Left ventricle myocardium superior (tissue), 1 donor: ENCODE measurements at places on chromosomes 12 and 14. TPM values are rescaled to one million over a fixed set of nuclear protein-coding genes. Genes with fewer than 3 reads are reported as not detected.

AMN gene
- not detected for total RNA-seq

RPL41 gene
- total RNA-seq = 1,980 TPM

SPRYD3 gene
- total RNA-seq = 39.8 TPM

CAPZA3 gene
- not detected for total RNA-seq

CACNA1C gene
- 201 TPM for total RNA-seq

SINHCAF gene
- total RNA-seq = 12.9 TPM

A2M gene
- total RNA-seq = 569 TPM

LMNTD1 gene
- total RNA-seq = not detected

CLEC4A gene
- not detected for total RNA-seq

RNASE7 gene
- total RNA-seq = not detected

CHGA gene
- total RNA-seq = not detected

B4GALNT3 gene
- total RNA-seq = 49.6 TPM

BIN2 gene
- total RNA-seq = 1.7 TPM

TAS2R42 gene
- not detected for total RNA-seq

LRRC10 gene
- 50.8 TPM for total RNA-seq

TMEM106C gene
- total RNA-seq = 46.8 TPM

CLEC1A gene
- total RNA-seq = 4.4 TPM

PEX5 gene
- total RNA-seq = 37.1 TPM

WIF1 gene
- total RNA-seq = not detected

TMTC1 gene
- total RNA-seq = 37.1 TPM

CMKLR1 gene
- total RNA-seq = 6.4 TPM

MON2 gene
- total RNA-seq = 17.6 TPM

MGAT4C gene
- 2.3 TPM for total RNA-seq

IGFBP6 gene
- 45.5 TPM for total RNA-seq

FAM181A gene
- not detected for total RNA-seq

ST8SIA1 gene
- 2.6 TPM for total RNA-seq

MEG3 gene
- 20.6 TPM for total RNA-seq
